ENCODE measurements at places on chromosomes 7 and 10.

DNA sequence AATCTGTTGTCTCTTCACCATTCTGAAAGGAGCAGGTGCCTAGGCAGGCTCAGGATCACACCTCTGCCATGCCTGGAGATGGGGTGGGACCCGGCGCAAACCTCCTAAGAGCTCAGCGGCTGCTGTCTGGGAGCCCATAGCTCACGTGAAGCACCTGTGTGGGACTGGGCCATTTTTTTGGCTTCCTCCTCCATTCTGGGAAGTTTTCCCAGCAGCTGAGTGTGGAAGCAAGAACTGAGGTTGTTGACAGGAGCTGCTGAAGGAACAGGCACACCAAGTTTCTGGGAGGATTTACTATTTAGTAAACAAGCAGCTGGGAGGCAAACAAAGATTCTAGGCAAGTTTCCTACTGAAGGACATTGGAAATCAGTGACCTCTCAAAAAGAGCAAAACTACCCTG lies 77.3 kb downstream of the FAM13C start:
- no peak for DNase-seq

DNA sequence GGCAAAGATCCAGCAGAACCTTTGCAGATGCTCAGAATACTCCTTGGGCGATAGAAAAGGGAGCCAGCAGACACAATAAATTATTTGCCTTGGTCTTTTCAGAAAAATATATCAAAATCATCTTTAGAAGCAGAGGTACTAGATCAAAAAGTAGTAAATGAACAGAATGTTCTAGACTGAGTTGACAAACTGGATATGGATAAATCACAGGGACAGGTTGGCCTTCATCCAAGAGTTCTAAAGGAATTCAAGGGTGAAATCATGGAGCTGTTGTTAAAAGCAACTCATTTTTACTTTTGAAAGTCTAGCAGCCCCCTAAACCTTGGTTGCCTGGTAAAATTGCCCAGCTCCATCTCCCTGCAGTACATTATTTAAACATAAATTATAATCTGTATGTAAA lies 99.1 kb downstream of the PLCE1 start:
- DNase-seq = no peak

DNA sequence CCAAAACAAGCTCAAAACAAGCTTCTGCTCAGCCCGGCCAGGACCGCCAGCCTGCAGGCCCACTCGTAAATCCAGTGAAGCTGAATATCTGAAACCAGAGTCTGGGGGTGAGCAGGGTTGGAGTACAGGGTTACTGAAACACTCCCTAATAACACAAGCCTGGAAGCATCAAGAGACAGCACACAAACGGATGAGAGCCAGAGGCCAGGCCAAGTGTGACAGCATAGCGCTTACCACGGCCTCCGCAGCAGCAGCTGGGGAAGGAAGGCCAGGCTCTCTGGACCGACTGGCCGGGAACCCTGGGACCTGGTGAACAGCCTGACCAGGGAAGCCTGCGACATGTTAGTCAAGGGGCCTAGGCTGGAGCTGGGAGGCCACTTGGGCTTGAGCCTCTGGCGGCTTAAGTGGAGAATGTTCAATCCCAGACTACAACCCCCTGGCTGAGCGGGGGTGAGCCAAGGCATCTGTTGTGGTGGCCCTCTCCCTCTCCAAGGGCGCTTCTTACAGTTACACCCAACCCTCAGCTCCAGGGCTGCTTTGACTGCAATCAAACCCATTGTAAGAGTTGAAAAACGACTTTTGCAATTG lies 21.7 kb upstream of the RNF32 start:
- no peak for DNase-seq

DNA sequence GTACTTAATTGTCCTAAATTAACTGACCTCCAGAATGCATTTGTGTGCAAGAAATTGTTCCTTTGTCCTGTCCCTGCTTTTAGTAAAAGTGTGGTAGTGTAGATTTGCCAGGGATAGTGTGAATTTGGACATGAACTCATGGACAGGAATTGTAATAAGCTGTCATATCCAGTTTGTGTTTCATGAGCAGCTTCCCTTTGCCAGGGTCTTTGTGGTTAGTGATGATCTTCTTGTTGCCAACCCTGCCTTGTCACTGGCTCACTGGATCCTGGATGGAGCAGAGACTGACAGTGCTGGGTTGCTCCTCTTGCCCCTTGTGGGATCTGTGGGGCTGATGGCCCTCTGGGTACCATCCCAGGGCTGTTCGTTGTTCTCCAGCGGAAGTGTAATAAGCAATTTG lies 110.1 kb downstream of the CCNY start:
- DNase-seq = no peak

DNA sequence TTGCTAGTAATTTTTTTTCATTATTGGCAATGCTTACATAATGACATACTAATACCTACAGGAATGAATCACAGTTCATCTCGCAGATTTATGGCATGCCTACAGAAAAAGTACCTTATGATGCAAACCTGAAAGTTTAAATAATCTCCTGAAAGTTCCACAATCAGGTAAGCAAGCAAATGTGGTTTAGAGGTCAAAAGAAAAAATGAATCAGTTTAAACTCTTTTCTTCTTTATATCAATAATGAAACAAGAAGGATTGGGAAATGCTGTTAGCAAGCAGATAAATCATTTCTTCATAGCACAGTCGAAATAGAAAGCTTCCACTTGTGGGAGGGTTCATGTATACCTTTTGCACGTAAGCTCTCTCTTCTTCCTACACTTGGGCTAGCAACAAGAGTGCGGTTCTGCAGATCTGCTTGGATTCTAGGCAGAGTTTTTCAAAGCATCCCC lies 53.7 kb upstream of the MTPN start:
- DNase-seq = no peak

GRCh38 chr7:26857506-26858240 lies 6.7 kb downstream of the SKAP2 start:
- no peak for DNase-seq

GRCh38 chr7:98234429-98235147 lies 17.4 kb downstream of the TECPR1 start:
- no peak for DNase-seq

DNA sequence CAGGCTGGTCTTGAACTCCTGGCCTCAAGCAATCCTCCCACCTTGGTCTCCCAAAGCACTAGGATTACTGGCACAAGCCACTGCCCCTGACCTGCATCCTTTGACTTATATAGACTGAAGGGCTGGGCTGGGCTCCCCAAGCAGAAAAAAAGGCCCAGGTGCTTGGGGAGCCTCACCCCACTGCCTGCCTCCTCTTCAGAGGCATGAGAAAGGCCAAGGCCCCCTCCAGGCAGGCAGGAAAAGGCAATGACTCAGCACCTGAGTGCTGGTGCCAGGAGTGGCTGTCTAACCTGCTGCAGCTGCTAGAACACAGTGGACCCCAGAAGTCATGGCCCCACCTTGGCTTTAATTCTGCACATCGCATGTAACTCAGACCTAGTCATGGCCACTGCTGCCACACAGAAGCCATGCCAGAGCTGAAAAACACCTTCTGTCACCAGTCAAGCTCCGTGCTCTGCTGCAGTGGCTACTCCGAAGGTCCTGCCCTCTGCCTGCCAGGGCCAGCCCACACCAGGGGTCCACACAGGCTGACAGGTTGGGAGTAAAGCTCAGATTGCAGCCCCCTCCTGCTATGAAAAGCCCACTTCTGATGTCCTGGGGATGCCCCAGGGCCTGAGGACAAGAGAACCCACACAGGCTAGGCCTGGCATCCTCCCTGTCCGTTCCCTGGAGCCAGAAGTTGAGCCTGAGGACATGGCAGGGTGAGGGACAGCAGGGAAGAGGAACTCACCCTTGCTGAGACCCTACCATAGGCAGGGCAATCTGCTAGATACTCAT lies 48.5 kb downstream of the GRID1 start:
- DNase-seq = no peak

DNA sequence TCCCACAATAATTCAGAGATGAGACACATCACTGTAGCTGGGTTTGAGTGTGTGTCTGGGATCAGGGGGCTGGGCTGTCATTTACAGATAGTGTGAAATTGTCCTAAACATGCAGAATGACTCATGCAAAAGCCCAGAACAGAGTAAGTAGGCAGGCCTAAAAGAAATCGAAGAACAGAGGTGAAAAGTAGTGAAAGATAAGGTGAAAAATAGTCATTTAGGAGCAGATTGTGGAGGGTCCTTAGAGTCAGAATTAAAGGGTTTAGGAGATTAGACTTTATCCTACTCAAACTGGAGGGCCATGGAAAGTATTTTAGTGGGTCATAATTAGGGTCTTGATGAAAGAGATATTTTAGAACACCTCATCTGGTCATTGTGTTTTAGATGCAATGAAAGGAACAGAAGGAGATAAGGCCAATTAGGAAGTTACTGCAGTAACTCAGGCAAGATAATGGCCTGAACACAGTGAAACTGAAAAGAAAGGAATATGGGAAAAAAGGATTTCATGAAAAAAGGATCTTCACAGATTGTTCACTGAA lies 58.3 kb upstream of the NEBL start:
- no peak for DNase-seq

DNA sequence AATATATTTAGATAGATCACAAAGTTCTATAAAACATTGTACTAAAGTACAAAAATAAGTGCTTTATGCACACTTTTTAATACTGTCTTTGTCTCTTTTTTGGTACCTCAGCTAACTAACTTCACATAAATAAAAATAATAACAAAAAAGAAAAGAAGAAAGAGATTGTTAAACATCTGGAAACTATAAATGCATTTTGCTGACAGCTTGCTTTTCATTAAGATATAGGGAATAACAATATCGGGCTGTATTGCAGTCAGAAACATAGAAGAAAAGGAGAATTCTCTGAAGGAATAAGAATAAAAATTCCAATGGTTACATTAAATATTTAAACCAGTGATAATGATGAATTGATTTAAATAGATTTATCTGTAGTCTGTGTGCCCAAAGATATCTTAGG lies 59.9 kb downstream of the ASAH2B start:
- no peak for DNase-seq

DNA sequence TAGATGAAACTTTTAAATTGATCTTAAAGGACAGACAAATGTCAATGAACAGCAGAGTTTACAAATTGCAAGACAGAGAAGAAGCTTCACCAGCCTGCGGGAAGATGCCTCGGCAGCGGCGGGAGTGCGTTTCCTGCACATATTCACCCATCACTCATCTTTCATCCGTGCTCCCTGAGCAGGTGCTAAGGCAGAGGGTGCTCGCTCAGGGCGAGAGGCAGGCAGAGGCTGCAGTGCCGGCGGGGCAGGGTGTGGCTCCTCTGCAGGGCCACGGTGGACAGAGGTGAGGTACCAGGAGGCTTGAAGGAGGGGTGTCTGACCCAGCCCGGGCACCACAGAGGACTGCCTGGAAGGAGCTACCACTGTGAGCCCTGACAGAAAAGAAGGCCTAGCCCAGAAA lies 155.2 kb upstream of the PPP2R2D start:
- DNase-seq = no peak

- DNase-seq = no peak
These were observed 98.6 kb upstream of the RPA3 start for GRCh38 chr7:7816816-7817536.

- DNase-seq = no peak
These were observed 927.2 kb upstream of the AUTS2 start for GRCh38 chr7:68671046-68671445.

DNA sequence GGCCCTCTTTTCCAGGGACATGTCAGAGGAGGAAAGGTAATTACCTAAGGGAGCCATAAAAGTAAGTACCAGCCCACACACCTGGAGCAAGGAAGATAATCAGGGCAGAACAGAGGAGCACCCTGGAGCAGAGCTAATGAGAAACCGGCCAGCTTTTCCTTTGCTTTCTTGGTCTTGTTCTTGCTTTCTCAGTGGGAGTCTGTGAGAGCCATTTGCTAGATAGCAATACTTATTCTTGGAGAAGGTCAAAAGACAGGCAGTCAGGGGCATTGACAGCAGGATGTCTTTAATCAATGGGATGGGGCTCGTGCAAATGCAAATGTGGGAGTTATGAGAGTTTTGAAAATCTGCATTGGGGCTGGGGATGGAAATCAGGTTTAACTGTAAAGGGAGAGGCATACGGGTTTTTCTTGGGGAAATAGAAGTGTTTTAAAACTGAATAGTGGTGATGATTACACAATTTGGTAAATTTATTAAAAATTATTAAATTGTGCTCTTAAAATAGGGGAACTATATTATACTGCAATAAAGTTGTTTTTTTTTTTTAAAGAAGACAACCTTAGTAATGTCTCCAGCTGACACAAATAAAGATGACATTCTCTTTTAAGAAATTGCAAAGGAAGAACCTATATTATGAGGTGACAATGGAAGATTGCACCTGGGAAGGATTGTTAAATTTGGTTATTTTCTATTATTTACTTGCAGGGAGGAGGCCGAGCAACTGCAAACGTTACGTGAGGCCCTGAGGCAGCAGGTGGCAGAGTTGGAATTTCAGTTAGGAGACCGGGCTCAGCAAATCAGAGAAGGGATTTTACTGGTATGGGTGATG lies 35.6 kb upstream of the PPP1R17 start:
- DNase-seq = no peak

- DNase-seq = no peak
These were observed 361.8 kb downstream of the IPMK start for GRCh38 chr10:57905861-57906260.

DNA sequence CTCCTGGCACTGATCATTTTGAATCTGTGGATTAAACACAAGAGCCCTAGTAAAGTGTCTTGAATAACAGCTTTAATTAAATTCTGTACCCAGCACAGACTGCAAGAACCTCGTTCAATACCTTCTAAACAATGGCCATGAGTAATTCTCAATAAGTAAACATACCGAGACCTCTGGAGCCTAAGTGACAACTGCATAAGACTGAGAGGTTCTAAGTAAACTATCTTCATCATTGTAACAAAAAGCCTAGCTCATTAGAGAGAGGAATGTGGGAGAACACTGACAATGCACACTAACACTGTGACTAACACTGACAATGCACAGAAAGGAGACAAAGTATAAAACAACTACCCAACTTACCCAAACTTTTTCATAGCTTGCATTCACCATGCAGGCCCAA lies 117.4 kb downstream of the ELAPOR2 start:
- no peak for DNase-seq

DNA sequence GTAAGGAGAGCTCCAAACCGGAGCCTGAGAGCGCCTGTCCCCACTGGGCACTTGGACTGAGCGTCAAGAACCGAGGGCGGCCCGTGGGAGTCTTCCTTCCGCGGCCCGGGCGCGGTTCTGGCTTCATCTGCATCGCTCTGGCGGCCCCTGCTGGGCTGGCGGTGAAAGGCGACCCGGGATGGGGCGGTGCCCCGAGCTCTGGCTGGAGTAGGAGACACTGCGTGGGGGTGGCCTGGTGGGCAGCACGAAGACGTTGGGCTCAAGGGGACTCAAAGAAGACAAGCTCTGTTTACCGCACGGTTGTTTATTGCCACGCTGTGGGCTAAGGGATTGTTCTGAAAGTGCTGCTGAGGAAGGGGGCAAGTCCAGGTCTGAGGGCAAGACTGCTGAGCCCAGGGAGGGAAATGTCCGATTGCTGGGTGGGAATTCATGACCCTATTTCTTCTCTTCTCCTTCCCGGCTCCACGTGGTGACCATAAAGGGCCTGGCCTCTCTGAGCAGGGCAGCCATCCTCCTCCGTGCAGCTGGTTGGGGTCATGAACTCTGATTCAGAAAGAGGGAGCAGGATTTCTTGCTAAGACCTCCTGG lies 29.8 kb downstream of the PLAU start:
- peak; percentile 66 for DNase-seq

GRCh38 chr10:14687340-14687739 lies 87.4 kb downstream of the FAM107B start:
- no peak for DNase-seq

DNA sequence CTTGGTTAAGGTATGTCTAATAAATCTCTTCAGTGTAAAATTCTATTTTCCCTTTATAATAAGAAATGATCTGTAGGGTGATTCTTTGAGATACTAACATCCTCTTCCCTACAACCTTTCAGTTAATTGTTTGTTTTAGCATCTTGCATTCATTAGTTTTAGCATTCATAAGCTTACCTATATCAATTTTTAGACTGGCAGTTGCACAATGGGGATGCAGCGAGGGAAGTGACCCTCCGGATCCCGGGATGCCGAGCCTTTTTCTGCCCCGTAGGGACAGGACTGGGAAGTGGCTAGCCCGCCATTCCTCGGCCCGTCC lies 508 bp upstream of the KIF20B start:
- DNase-seq = no peak
